Naive thymus-derived CD8-positive, alpha-beta T cell (primary cell): ENCODE measurements at places on chromosomes 13 and 19. TPM values are rescaled to one million over a fixed set of nuclear protein-coding genes. Genes with fewer than 3 reads are reported as not detected.

The LGI4 gene
- not detected for polyA plus RNA-seq

The DHPS gene
- 88.9 TPM for polyA plus RNA-seq

The MIA gene
- polyA plus RNA-seq, result not detected

The THAP8 gene
- 5.3 TPM for polyA plus RNA-seq

The STOML3 gene
- polyA plus RNA-seq, result not detected

The MYPOP gene
- polyA plus RNA-seq, result not detected

The COLGALT1 gene
- 15.6 TPM for polyA plus RNA-seq

The YJEFN3 gene
- polyA plus RNA-seq, result 0.08 TPM

The MEDAG gene
- polyA plus RNA-seq, result not detected

The COX6B1 gene
- 824 TPM for polyA plus RNA-seq

The TMEM38A gene
- polyA plus RNA-seq, result 0.28 TPM

The S1PR5 gene
- 0.99 TPM for polyA plus RNA-seq

The METTL21C gene
- polyA plus RNA-seq, result not detected

The MAG gene
- polyA plus RNA-seq, result not detected

The CEBPA gene
- polyA plus RNA-seq, result not detected

The NLRP7 gene
- polyA plus RNA-seq, result not detected

The ACP5 gene
- polyA plus RNA-seq, result 12.0 TPM

The VPS36 gene
- polyA plus RNA-seq, result 36.6 TPM

The FCHO1 gene
- 31.8 TPM for polyA plus RNA-seq

The POU4F1 gene
- not detected for polyA plus RNA-seq

The GPR183 gene
- polyA plus RNA-seq, result 9.2 TPM

The HS6ST3 gene
- not detected for polyA plus RNA-seq

The AP1M2 gene
- polyA plus RNA-seq, result 0.25 TPM

The C1QTNF9B gene
- not detected for polyA plus RNA-seq

The KIR3DL2 gene
- polyA plus RNA-seq, result 1.1 TPM

The PRSS57 gene
- polyA plus RNA-seq, result not detected

The SAMD1 gene
- 2.7 TPM for polyA plus RNA-seq

The CEACAM16 gene
- not detected for polyA plus RNA-seq

The MAN2B1 gene
- 55.4 TPM for polyA plus RNA-seq

The NLRP9 gene
- polyA plus RNA-seq, result not detected

The CD70 gene
- not detected for polyA plus RNA-seq

The FGF14 gene
- not detected for polyA plus RNA-seq

The MYBPC2 gene
- polyA plus RNA-seq, result not detected

The FAM216B gene
- not detected for polyA plus RNA-seq

The KLK8 gene
- polyA plus RNA-seq, result not detected

The PGLYRP1 gene
- not detected for polyA plus RNA-seq

The ENOX1 gene
- not detected for polyA plus RNA-seq
